Head of caudate nucleus (tissue), 42 donors: ENCODE measurements at places on chromosomes 4 and X.

- DNase-seq: no peak
Observed at GRCh38 chrX:68983004-68983857, 154.4 kb downstream of the EFNB1 start.

- DNase-seq: no peak
Observed at GRCh38 chr4:10891866-10892265, 207.3 kb upstream of the CLNK start.

GRCh38 chr4:152559641-152560040, 23.7 kb upstream of the FBXW7 start:
- DNase-seq: no peak

DNA sequence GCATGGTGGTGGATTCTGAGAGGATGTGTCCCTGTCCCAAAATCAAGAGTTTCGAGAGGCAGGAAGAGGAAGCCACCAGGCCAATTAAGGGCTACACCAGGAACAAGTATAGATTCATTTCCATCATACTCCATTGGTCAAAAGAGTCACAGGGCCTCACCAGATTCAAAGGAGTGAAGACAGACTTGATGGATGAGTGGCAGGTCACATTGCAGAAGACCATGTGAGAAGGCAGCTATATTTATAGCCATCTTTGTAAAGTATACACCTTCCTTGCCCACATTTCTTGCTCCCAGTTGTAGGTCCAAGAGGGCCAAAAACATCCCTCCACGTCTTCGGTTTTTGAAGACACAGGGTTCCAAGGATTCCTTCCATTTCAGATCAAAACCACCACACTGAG, 406.0 kb downstream of the BCOR start:
- no peak for DNase-seq

- DNase-seq: no peak
Observed at GRCh38 chr4:114727461-114727860, 128.9 kb downstream of the UGT8 start.

DNA sequence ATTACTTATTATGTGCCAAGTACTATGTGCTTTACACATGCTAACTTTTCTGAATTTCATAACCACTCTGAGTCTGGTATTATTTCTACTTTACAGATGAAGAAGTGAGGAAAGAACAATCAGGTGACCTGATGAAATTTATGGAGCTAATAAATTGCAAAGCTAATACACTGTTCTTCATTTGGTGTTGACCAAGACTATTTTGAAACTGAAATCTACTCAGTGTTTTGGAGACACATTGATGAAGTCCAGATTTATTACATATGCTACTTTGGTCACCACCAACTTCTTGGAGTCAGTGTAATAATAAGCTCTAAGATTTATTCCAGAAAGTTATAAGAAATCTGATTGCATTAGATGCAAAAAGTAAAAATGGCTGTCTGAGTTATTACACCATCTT, 637.9 kb downstream of the FAT4 start:
- no peak for DNase-seq

GRCh38 chr4:180512801-180513475, 1730.3 kb upstream of the TENM3 start:
- DNase-seq: no peak

DNA sequence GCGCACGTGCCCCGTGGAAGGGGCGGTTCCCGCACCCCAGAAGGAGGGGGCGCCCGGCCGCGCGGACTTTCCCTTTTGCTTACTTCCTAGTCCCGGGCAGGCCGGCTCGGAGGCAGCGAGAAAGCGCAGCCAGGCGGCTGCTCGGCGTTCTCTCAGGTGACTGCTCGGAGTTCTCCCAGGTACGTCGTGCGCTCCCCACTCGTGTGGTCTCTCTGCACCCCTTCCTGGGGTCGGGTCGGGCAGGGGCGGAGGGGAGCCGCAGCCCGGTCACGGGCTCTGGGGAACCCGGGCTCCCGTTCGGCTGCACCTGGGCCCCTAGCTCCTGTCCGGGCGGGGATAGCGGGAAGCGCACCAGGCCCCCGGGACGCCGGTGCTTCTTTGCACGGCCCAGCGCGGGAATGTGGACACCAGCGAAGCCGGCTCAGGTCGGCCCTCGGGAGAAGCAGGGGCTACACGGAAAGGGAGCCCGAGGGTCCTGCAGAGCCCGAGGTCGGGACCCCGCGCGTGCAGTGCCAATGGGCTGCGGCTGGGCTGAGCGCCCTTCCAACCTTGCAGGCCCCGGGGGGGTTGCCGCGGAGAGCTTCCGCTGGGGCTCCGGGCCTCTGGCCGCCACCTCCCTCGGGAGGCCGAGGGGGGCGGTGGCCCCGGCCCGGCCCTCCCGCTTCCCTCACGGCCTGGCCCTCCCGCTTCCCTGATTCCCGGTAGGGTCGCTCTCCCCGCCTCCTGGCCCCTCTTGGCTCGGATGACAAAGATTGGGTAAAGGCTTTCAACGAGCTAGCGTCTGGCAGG, at the start of gene TLR2:
TLR2 (plus strand) TSS at position 99 of the 789 bp plus-strand sequence. CDS start 18,628 bp downstream, outside the sequence.
- peak; percentile 58 for DNase-seq

DNA sequence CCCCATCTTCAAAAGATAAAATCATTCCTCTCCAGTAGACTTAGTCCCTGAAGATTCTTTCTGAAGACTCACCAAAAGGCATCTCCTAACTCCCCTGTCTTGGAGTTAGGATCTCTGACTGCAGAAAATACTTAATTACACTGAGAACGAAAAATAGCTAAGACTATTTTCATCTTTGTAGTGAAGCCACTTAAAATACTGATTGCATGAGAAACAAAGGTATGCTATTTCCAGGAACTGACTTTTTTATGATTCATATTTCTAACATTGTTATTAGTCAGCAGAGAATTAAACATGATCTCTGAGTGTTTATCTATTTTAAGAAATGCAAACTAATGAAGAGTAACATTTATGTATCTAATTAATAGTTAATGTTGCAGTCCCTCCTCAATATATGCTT, 71.8 kb upstream of the NR3C2 start:
- no peak for DNase-seq

DNA sequence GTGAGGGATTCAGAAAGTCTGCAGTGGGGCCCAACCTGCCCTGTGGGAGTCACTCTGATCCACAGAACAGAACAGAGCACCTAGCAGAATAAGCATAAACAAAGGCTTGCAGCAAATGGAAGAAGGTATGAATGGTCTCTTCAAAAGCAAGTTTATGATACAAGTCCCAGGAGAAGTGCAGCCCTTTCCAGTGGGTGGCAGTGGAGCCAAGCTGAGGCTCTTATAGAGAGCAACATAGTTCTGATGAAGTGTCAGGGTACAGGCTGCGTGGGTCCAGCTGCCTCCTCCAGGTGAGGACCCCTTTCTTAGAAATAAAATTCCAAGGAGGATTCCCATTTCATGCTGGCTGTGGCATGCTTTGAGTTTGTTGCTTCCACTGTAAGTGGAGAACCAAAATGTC, 88.8 kb upstream of the PAK3 start:
- no peak for DNase-seq

GRCh38 chr4:7055990-7056325, 11.9 kb downstream of the GRPEL1 start:
- DNase-seq: no peak

- DNase-seq: no peak
Observed at GRCh38 chr4:173506597-173507211, 23.3 kb downstream of the HAND2 start.

- DNase-seq: no peak
Observed at GRCh38 chr4:47642191-47642830, 157.2 kb downstream of the ATP10D start.

DNA sequence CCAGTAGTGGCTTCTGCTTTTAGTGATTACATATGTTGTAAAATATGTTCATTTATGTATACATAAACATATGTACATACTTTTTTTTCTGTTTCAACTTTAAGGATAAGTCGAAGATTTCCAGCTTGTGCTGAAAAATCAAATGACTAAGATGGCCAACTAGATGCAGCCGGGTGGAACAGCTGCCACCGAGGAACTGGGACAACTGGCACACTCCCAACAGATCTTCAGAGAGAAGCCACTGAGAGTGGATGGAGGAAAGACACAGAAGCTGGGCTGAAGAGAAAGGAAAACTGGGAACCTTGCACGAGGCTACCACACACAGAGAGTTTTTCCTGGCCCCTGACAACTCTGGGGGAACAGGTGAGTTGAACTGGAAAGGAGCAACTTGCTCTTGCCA, 207.5 kb downstream of the FAM47B start:
- DNase-seq: no peak

DNA sequence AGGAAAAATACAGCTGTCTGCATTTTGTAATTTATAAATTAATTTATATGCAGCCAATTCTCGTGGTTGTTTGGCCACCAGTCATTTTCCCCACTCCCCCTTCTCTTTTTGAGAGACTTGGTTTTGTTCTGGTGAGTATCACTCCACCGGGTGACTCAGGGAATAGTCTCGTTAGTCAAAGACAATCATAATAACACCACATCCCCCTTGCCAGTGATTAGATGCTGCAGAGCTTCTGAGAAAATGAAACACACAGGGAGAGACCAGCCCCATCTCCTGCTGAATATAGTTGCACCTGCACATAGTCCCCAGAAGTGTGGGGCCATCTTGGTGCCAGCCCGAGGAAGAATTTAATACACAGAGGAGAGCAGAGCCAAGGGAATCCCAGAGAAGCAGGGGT, 8.0 kb upstream of the FNIP2 start:
- DNase-seq: no peak

GRCh38 chr4:154184238-154184637, 307.4 kb downstream of the DCHS2 start:
- DNase-seq: no peak

GRCh38 chrX:51878056-51878455, 15.4 kb upstream of the MAGED1 start:
- no peak for DNase-seq

- DNase-seq: no peak
Observed at GRCh38 chr4:112765317-112765974, 128.5 kb downstream of the LARP7 start.

GRCh38 chr4:132299841-132300240, 849.3 kb upstream of the PCDH10 start:
- DNase-seq: no peak

GRCh38 chrX:148874636-148875246, 374.3 kb downstream of the AFF2 start:
- DNase-seq: no peak

DNA sequence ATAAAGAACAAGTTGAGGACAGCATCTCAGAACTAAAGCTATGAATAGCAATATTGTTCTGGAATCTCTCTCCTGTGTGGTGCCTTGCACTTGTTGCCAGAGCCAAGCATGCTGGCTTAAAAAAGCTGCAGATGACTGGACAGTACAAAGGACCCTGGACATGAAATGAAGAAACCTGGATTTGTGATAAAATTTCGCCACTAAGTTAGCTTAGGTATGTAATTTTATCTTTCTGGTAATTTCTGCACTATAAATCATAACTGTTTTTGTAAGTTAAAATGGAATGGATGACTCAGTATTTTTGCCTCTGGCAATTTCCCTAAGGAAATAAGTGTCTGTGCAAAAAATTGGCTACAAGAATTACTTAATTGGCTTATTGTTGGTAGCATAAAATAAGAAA, 317.2 kb downstream of the CAMK2D start:
- DNase-seq: no peak

DNA sequence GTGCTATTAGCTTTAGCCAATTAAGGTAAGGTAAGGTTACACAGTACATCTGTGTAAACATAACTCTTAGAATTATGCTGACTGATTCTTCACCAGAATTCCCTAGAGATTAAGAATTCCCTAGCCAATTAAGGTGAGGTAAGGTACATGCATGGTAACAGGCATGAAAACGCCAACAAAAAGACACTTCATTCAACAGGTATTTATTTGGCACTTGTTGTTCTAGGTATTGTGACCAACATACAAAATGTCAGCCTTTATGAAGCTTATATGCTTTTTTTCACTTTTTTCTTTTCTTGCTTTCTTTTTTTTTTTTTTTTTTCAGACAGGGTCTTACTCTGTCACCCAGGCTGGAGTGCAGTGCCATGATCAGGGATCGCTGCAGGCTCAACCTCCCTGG, 47.2 kb downstream of the EDNRA start:
- no peak for DNase-seq

- no peak for DNase-seq
Observed at GRCh38 chrX:51614353-51615012, 4.2 kb downstream of the CENPVL3 start.

DNA sequence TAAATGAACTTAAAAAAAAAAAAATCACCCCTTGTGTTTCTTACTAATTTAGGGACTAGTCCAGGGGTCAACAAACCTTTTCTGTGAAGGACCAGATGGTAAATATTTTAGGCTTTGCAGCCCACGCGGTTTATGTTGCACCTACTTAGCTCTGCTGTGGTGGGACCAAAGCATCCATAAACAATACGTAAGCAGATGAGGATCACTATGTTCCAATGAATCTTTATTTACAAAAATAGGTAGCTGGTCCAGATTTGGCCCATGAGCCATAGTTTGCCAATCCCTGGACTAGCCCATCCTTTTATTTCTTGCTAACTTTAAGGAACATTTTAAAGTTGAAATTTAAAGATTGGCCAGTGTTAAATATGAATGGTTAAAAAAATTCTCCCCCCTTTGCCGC, 95.3 kb downstream of the AFF1 start:
- DNase-seq: no peak

- DNase-seq: no peak
Observed at GRCh38 chrX:24774650-24775049, 80.9 kb downstream of the POLA1 start.

- no peak for DNase-seq
Observed at GRCh38 chr4:8033829-8034528, 94.3 kb upstream of the AFAP1 start.

DNA sequence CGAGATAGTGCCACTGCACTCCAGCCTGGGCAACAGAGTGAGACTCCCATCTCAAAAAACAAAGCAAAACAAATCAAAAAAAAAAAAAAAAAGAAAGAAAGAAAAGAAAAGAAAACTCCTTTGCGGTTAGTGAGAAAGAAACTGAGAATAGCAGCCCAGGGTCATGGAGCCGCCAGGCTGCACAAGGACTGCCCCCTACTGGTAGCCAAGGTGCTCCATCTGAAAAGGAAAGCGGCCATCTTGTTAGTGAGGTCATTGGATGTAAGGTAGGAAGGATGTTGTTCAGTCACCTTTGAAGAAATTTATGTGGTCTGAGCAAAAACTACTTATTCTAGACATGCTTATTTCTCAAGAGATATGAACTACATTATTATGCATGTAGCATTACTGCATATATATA, 660.6 kb upstream of the TENM3 start:
- no peak for DNase-seq

GRCh38 chr4:1090465-1091440, 22.6 kb downstream of the RNF212 start:
- no peak for DNase-seq

GRCh38 chr4:141458501-141458900, 177.9 kb upstream of the IL15 start:
- no peak for DNase-seq

GRCh38 chrX:19005909-19006308, 22.0 kb upstream of the PHKA2 start:
- no peak for DNase-seq

DNA sequence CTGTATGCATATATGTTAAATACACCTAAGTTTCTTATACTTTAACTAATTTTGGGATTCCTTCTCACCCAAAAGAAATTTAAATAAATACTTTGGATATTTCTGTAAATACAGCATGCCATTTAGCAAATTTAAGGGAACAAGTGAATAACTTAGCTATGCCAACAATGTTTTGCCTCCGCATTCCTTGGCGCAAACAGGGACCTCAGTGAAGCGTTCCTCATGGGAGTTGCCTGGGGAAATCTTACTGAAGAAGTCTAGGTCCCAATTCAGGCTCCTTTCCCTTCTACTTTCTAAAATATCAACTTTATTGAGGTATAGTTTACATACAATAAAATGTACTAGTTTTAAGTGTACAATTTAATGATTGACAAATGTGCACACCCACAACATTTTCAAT, 25.0 kb downstream of the COL4A5 start:
- DNase-seq: no peak
